PC-3 (cell line): ENCODE measurements at places on chromosomes 3 and 15.

- DNase-seq: peak; percentile 12
Observed at GRCh38 chr3:140903196-140903595, 38.4 kb upstream of the SLC25A36 start.

- no peak for DNase-seq
Observed at GRCh38 chr3:137259701-137260100, 301.9 kb downstream of the IL20RB start.

DNA sequence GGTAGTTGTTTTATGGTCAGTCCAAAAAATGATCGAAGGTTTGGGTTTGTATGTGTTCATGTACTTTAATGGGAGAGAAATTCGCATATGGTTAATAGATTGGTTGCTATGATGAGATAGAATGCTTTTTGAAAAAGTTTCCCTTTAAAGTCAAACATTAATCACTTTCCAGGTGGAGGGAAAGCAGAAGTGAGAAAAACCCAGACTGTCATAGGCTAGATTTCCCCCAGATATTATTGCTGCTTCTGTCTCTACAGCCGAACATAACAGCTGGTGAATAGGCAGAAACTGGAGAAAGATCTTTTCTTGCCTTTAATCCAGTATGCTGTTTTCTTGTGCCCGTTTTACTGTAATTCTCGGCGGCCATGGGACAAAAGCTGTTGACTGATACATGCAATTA lies 287.6 kb downstream of the SOX2 start:
- no peak for DNase-seq

GRCh38 chr15:58407236-58407775 lies 24.5 kb upstream of the LIPC start:
- no peak for DNase-seq

DNA sequence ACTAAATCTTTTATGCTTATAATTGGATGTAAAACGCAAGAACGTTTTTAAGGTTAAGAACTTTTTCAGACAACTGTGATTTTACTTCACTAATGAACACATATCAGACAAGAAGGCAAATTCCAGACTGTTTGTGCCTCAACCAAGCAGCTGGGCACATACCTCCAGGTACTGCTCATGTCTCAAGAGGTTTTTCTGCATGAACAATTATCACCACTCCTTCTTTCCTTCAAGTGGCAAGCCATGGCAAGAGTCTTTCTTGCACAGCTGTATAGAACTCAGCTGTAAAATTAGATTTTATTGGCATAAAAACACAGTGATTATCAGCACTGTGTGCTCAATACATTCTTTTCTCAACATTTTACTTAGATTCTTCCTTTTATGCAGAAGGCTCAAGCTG lies 64.3 kb downstream of the FNDC3B start:
- DNase-seq: no peak

- no peak for DNase-seq
Observed at GRCh38 chr3:152865668-152866245, 30.8 kb downstream of the P2RY1 start.

DNA sequence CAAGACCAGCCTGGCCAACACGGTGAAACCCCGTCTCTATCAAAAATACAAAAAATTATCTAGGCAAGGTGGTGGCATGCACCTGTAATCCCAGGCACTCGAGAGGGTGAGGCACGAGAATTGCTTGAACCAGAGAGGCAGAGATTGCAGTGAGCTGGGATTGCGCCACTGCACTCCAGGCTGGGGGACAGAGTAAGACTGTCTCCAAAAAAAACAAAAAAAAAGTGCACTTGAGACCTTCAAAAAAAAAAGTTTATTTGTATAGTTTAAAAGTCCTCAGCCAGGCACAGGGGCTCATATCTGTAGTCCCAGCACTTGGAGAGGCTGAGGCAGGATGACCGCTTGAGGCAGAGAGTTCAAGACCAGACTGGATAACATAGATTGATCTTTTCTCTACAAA lies 2.1 kb downstream of the PBRM1 start:
- no peak for DNase-seq

DNA sequence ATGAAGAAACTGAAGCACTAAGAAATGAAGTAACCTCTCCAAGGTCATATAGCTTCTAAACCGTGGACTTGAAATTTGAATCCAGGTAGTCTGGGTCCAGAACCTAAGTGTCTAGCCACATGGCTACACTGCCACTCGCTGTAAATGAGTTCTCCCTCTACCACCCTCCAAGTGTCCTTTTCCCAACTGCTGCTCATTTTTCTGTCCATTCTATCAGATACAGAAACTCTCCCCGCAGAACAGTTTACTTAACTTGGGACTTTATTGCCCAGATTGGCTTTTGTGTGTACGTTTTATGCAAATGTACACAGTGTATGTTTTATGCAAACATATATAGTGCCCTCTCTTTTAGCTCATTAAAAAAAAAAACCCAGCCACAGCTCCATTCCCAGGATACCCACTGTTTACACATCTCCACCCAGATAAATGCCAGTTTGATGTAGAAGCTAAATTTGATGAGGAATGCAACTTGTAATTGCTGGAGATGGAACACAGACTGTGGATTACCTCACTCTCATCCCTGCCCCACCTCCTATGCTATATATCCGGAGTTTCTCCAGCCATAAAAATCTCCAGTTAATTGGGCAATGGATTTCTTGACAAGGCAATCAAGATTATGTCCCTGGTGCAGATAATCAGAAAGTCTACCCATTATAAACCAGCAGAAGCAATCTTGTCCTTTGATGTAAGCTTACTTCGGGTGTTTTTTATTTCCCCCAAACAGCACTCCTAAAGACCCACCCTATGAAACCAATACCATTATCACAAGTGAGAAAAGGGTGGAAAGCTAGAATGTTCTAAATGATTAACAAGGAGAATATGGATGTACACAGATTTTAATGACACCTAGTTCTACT lies 42.0 kb downstream of the THBS1 start:
- DNase-seq: no peak

DNA sequence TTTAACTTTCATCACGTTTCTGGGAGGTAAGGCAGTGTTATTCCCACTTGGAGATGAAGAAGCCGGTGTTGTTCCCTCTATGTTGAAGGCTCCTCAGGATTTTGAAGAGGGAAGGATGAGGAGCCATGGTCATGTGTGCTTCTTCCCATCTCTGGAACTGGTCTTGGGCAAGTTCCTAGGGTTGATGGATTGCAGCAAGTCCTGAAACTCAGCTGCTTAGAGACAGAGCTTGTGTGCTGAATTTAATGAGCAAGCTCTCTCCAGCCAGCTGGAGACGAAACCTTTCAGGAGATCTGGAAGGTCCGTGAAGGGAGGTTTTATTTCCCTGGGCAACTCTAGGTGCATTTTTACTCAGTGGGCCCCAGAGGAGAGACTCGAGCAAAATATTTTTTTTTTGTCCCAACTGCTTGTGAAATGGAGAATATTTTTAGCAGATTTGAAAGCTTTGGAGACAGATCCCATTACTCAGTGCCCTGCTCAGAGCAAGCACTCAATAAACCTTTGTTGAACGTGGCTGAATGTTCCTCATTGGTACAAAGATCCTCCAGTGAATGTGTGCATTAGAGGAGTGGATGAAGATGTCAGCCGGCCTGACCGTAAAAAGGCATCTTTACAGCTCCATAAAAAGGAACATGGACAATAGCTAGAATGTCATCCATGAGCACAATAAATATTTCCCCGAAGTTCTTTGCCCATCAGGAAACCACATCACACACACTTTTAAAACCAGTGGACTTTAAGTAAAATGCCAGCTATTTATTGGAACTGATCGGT lies 55.6 kb upstream of the RGMA start:
- DNase-seq: no peak

DNA sequence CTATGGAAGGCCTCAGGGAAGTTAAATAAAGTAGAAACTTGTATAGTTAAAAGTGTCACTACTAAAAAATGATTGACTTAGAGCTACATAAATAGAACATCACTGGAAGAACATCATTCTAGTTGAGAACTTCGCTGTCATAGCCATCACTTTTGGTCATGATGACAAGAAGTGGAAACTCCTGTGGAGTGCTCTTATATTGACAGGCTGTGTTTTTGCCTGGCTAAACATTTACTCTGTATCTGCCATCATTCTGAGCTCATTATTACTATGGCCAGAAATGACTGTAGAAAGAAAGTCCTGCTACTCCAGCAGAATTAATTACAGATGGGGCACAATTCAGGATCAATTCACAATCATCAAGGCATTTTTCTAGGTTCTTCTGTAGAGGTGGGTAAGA lies 165.1 kb upstream of the GOLIM4 start:
- DNase-seq: no peak

- DNase-seq: peak; percentile 78
Observed at GRCh38 chr3:12967606-12968351, 105.5 kb downstream of the IQSEC1 start.

DNA sequence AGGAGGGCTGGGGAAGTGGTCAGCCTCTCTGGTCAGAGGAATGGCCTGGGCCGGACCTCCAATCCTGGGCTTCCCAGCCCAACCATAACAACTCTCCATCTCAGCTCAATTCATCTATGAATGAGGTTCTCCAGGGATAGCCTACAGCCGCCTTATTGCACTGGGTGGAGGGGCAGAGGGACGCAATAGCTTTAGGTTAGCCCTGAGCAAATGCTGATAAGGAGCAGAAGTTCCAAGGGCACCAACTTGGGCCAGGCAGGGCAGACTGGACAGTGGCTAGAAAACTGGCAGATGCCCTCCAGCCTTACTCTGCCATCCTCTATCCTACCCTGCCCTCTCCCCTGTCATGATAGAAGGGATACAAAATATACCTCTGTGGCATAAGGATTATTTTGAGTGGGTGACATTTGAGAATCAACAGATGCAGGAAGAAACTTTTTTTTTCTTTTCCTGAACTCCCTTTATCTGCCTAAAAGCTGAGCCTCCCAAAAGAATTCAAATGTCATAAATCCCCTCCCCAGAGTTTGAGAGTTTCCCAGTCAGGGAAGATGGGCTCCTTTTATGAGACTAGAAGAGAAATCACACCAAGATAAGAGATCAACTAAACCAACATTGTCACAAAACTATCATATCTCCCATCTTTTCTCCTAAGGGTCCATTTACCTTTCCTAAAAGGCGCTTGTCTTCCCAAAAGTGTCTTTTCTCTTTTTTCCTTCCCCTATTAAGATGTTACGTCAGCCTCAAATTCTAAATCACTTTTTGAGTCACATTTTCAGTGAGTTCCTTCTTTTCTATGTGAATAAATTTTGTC lies 40.4 kb upstream of the C15orf39 start:
- no peak for DNase-seq

GRCh38 chr3:127690823-127691452 lies 18.2 kb downstream of the ABTB1 start:
- peak; percentile 66 for DNase-seq

GRCh38 chr3:39065197-39065596 lies 13.4 kb downstream of the WDR48 start:
- DNase-seq: peak; percentile 47

DNA sequence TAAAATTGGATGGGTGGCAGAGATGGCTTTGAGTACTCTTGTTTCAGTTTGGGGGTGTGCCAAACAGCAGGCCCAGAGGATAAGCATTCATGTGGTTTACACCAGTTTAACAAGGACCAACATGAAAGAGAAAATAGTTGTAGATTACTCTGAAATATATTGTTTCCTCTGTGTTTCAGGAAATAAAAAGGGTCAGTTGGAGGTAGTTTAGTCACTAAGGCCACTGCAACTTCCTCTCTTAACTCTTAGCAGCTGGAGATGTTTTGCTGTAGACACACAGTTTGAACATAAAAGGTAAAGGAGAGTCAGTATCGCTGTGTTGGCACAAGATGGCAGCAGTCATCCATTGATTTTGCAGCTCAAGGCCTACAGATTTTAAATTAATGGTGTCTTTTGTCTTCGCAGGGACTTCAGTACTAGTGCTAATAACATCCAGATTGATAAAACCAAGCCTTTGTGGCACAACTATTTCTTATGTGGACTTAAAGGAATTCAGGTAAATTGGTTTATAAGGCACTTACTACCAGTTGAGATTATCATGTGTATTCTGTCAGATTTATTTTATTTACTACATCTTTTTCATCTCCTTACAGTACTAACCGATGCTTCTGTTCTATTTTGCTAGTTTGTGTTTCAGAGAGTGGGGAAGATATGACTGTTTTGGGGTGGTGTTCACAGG lies 65.5 kb downstream of the GALK2 start:
- peak; percentile 60 for DNase-seq

GRCh38 chr3:112427123-112427522 lies 72.1 kb downstream of the BTLA start:
- DNase-seq: no peak

DNA sequence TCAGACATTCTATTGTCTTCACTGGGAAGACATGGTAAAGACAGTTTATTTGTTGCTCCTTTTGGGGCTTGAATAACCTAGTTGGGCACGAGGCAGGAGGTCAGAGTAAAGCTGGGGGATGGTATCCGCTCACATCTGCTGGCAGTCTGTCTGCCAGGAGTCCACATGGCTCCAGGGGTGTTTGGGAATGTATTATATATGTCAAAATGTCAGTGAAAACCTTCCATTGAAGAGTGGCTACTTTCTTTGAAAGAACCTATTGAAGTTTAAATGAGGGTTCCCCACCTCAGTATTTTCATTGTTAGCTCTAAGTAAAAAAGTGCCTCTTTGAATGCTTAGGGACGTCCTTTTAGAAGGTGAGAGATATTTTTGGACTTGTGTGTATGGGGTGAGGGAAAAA lies 68.4 kb downstream of the CLDN11 start:
- no peak for DNase-seq

DNA sequence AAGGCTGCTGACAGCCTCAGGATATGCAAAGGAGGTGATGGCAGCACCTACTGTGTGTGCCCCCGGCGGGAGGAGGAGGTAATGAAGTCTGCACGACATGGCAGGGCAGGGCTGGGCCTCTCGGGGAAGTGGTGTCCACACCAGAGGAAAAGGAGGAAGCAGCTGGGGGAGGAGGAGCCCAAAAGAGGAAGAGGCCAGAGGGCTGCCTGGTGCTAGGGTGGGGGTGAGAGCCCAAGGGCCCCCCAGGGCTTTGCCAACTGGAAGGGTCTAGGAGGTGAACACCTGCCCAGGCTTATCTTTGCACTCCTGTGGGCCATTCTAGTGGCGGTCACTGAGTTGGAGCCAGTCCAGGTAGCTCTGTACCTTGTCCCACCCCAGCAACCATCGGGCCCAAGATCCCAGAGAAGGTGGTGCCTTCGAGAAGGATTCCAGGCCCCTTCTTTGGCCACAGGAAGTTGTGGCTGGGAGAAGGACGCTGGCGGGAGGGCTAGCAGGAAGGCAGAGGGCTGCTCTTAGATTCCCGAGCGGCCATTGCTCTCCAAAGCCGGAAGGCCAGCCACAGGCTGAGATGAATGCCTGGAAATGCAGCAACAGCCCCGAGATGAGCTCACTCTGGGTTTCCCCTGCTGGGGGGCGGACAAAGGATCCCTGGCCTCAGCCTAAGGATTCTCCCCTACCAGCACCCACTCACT lies 7.0 kb downstream of the GNAI2 start:
- DNase-seq: no peak

DNA sequence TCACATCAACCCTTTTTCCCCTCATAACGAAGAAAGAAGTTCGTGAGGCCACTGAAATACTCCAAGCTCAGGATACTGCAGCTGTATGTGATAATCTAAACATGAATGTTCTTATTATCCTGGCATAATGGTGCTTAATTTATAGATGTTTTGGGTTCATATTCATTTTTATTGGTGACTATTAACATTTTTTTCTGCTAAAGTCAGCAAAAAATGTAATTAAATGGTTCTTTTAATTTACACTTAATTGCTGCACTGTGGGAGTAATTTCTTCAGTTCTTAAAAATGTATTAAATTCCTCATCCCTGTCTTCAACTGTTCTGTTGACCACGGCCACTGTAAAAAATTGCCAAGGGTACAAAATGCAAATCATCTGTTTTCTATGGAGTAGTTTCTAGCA lies 95.6 kb downstream of the CDIN1 start:
- no peak for DNase-seq
